ENCODE measurements at places on chromosomes 7 and 10.
A peak's percentile ranks its signal among the peaks of the same experiment; 100 is the strongest.

GRCh38 chr10:132507956-132508490 is 29.6 kb upstream of the INPP5A start:
- no peak for DNase-seq

DNA sequence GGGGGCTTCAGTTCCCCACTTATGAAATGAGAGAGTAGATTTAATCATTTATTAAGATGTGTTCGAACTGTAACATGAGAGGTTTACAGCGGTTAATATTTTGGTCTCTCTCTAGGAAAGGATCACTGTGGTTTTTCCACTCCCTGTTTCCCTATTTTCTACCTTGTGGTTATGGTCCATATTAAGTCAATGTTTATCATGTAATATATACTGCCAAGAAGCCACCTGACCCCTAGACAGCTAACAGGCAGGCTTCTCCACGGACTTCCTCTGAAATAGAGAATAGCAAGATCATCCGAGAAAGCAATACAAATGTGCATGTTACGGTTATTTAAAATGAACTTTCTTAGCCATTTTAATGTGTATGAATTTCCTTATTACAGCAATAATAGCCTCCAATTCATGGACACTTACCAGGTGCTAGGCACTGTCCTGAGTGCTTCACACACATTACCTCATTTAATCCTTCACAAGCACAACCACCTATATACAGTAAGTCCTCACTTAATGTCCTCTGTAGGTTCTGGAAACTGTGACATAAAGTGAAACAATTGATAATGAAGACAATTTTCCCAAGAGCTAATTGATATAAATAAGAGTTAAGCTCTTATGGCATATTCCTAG is 835 bp upstream of the COL28A1 start:
- DNase-seq = no peak

GRCh38 chr10:86668297-86669165 is at the start of gene LDB3:
TSS of gene LDB3 (plus strand) at chr10:86668511. CDS start at chr10:86668692, 181 bp downstream.
- no peak for DNase-seq

GRCh38 chr10:78953113-78953798 is 115.5 kb upstream of the ZMIZ1 start:
- DNase-seq = no peak

DNA sequence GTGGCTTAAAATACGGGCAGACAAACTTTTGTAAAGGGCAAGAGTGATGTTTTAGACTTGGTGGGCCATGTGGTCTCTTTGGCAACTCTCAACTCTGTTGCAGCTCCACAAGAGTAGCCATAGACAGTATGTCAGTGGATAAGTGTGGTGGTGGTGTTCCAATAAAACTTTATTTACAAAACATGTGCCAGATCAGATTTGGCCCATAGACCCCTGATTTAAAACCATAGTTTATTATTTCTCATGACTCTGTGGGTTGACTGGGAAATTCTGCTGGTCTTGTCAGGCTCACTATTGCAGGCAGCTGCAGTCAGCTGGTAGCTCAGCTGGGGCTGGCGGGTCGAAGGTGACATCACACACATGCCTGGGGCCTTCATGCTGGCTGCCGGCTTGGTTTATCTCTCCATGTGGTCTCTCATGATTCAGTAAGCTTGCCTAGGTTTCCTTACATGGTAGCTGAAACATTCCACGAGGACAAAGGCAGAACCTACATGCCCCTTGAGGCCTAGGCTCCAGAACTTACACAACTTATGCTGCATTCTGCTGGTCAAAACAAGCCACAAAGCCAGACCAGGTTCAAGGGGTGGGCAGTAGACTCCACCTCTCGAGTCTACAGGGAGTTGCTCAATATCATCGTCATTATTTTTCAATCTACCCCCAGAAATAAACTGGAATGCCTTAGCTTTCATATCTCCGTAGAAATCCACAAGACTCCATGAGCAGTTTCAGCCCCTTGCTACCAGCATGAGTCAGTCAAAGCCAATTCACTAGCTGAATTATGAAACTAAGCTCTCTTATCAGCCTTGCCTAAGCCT is 245.7 kb downstream of the WDR11 start:
- DNase-seq = no peak

DNA sequence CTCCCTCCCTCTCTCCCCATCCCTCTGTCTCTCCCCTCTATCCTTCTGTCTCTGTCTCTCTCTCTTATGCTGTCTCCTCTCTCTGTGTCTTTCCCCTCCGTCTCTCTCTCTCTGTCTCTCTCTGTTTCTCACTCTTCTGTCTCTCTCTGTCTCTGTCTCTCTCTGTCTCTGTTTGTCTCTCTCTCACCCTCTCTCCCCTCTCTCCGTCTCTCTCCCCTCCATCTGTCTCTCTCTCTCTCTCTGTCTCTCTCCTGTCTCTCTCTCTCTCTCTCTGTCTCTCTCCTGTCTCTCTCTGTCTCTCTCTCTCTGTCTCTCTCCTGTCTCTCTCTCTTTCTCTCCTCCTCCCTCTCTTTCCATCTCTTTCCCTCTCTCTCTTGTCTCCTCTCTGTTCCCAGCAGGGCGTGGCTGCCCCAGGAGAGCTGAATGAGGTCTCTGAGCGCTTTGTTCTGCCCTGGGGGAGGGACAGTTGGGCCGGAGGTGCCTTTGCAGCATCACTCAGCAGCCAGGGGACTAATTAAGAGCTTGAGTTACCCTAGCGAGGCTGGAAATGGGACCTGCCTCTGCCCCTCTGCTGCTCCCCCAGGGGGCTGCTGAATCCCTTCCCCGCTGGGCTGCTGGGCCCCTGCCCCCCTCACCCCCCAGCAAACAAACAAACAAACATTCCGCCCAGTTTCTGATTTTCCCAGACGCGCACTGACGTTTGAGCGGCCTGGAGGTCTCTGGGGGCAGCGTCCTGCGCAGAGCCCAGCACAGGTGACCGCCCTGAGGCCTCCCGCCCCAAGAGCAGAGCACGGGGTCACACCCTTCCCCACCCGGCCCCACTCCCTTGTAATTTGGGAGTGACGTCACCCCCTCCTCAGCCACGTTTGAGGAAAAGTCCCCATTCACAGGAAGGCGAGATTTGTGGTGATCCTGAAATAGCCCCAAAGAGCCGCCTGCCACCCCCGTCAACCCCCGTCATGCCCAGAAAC is 68.1 kb downstream of the PDGFA start:
- DNase-seq = no peak

GRCh38 chr10:127234306-127234800 is 38.0 kb upstream of the INSYN2A start:
- DNase-seq = no peak

- DNase-seq = no peak
These were observed 335.2 kb downstream of the SDK1 start for GRCh38 chr7:3636131-3636860.

DNA sequence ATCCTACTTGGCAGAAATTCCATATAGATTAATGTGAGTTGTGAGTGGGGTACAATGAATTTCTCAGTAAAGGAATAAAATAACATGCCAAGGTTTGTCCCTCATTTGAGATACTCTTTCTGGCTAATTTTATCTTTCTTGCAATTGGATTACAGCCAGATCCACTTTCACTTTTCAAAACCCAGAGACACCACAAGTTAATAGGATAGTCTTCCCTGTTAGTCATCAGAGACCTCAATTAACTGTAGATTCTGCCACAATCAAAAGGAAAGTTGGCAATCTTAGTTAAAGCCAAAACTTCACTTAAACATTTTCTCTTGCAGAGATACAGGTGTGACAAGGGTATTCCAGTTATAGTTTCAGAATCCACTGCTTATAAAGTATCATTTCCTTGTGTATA is 91.4 kb upstream of the PHYHIPL start:
- DNase-seq = no peak

DNA sequence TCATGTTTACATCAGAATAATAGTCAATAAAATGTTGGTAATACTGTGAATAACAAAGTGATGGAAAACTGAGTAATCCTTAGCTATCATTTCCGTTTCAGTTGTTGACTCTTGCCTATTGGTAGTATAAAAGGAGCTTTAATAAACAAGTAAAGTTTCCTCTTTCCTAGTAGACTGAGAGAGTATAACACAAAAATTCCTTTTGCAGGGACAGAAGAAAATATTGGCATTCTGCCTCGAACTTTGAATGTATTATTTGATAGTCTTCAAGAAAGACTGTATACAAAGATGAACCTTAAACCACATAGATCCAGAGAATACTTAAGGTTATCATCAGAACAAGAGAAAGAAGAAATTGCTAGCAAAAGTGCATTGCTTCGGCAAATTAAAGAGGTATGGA is 9.4 kb downstream of the KIF20B start:
- DNase-seq = no peak

DNA sequence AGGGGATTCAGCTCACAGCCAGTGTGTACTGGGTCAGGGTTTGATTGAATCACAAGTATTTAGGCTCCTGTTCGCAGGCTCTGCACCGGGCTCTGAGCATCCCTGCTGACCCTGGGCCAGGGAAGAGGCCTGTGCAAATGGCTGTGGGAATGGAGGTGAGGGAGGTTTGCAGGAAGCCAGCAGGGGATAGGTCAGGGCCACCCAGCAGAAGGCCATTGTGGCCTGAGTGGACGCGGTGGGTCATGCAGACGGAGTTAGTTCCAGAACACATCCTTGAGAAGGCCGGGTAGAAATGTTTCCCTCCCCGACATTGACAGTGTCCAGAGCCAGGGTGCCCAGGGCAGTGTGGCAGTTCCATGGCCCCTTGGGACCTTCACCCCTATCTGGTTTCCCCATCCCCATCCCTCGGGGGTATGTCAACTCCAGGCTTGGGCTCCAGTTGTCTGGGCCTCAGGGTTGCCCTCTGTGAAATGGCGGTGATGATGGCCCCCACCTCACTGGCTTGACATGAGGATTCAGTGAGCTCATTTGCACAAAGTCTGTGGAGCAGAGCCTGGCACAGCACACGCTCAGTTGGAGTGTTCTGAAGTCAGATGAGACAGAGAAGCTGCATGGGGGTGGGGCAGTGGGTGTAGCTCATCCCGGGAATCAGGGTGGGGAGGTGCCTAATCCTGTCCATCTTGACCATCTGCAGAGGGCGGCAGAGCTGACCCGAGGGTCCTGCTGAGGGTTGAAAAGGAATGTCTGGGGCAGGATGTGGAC is 107.6 kb downstream of the ADCY1 start:
- no peak for DNase-seq

- DNase-seq = no peak
These were observed 104.5 kb upstream of the ZPBP start for GRCh38 chr7:50197549-50197948.

DNA sequence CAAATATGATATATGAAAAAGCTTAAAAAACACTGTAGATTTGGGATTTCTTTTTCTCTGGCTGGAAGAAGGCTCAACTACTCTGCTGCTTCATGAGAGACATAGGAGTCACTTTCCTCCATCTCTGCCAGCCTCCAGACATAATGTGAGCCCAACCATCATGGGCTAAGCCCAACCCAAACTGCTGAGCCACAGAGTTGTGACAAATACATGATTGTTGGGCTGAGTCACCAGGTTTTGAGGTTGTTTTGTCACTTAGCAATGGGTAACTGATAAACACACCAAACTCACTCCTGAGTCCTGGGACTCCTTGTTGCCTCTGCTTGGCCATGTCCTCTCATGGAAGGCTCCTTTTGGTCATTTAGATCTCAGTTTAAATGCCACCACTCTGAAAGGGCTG is 381.8 kb upstream of the FZD8 start:
- DNase-seq = no peak

DNA sequence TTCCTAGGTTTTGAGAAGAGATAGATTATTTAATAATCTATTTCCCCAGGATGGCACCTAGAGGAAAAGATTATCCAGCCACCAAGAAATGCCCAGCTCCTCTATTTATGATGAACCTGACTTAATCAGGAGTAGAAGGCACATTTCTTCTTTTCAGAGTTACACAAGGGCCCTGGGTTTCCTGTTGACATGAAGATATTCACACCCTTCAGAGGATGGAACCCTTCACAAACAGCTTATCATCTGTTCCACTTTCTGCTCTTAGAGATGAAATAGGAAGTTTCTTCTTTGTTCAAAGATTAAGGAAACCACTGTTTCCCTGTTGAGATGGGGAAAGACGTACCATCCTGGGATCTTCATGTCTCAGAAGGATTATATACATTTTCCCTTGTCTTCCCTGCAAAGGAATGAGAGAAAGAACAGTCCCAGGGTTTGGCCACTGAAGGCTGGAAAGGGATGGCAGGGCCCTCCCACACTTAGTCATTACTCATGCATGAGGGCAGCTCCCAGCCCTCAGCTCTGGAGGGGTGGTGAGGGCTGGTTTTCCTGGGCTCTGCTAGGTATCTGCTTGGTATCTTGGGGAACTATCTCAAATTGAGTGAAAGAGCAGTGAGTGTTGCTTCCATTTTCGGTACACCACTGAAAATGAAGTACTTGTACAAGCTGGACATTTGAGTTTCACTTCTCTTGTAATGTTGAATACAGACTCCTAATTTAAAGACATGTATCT is 64.0 kb downstream of the MTPAP start:
- DNase-seq = no peak

GRCh38 chr7:32204361-32205018 is 134.3 kb upstream of the PDE1C start:
- DNase-seq = peak; percentile 56

DNA sequence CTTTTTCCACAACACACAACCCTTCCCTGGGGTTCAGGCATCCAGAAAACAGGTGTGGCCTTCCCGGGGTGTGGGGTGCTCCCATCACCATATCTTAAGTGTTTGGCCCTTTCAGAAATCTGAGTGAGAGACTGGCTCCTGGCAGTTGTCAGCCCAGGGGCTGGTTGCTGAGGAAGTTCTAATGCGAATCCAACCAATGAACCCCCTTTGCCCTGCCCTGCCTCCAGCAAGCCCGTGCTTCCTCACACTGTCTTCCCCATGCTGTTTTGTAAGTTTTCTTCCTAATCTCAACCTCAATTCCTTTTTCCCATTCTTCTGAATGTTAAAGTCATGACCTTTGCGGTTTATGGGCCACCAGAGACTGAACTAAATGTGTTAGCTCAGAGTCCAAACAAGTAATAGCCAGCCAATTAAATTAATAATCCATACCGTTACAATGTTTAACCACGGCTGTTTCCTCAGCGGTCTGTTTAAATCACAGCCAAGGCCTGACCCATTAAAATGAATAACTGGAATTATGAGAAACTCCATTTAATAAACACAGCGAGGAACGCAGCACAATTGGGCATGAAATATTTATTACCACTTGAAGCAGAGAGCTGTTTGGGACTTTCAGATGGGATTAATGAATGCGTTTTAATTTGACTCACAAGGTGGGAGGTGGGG is 90.9 kb upstream of the TCF7L2 start:
- no peak for DNase-seq

- DNase-seq = no peak
These were observed 322.0 kb upstream of the ZNF32 start for GRCh38 chr10:43970717-43971116.

DNA sequence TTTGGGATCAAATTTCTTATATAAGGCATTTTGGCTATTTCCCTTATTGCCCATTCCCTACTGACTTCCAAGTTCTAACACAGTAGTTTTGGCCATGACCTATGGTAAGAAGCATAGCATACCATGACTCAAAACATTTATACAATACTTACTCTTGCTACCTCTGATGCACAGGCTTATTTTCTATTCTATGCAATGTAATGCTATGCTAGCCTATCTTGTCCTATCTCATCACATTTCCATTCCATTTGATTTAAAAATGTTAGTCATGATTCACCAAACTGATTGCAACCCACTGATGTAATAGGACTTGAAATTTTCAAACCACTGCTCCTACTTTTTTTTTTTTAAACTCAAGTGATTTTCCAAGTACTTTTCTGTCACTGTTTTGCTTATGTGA is 658.5 kb downstream of the TYW1 start:
- no peak for DNase-seq

GRCh38 chr7:66542528-66543269 is 86.0 kb upstream of the KCTD7 start:
- no peak for DNase-seq

Measured in hypothalamus (tissue), 51 donors.